Stimulated activated CD4-positive, alpha-beta T cell treated with anti-CD3 and anti-CD28 coated beads, Interleukin-12 subunit alpha, Interleukin-12 subunit beta, amount 100 ng/mL, for 4 hours (primary cell): ENCODE measurements at places on chromosomes 6 and 20.

DNA sequence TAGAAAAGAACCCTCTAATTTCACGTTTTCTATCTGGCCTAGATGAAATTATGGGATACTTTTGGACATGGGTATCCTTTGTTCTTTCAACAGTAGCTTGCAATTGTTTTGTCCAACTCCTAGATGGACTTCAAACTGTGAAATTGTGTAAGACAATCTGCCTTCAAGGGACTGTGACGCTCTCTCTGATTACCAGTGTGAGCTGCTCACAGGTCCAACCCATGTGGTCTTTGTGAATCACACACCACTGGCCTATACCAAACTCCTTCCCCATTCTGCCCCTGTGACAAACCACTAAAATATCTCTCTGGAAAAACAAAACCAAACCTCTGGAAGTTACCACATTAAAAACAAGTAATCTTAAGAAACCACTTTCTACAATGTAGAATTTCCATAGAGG, 59.5 kb downstream of the NINL start:
- no peak for DNase-seq

DNA sequence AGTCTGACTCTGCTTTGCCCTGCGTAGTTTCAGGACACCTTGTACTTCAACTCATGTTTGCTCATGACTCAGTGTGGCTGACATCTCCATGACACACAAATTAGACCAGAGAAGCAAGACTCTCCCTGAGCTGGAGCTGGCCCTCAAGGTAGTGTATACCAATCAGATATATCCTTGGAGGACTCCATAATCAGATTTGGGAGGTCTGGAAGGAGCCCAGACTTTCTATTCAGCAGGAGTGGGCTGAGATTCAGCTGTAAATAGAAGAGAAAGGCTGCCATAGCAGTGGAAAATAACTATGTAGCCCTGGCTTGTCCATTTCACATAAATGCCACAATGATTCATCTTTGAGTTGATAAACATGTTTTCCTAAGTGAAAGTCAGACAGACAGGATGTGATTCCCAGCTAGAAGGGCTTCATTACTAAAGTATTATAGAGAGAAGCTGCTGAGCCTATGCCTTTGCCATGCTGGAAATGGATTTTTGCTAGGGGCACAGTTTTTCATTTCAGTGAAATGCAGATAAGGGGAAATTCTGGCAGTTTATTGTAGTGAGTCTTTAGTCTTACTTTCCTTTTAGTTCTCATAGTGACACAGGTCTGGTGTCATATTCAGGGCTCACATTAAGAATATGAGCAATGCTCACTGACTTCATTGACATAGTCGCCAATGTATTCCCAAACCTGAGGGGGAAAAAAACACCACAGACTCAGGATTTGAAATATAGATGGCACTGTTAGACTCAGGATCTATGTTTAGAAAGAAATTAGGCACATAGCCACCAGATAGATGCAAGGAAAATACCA, 95.3 kb downstream of the CLVS2 start:
- no peak for DNase-seq

DNA sequence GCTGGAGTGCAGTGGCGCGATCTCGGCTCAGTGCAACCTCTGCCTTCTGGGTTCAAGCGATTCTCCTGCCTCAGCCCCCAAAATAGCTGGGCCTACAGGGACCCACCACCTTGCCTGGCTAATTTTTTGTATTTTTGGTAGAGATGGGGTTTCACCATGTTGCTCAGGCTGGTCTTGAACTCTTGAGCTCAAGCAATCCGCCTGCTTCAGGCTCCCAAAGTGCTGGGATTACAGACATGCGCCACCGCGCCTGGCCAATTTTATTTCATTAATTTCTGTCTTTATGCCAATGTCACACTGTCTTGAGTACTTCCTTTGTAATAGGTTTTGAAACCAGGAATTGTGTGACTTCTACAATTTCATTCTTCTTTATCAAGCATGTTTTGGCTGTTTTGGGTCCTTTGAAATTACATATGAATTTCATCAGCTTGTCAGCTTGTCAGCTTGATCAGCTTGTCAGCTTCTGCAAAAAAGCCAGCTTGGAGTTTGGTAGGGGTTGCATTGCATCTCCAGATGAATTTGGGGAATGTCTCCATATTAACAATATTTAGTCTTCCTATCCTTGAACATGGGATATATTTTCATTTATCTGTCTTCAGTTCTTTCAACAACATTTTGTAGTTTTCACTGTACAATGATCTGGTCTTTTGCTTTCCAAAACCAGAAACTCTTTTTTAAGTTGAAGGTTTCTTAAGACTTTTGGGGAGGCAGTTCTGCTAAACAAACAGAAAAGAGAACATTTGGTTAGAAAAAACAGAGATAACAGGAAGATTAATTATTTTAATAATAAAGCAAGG, 20.8 kb downstream of the ZFAND3 start:
- DNase-seq = no peak

- DNase-seq = no peak
These were observed 98.4 kb downstream of the DOK5 start for GRCh38 chr20:54573838-54574237.

DNA sequence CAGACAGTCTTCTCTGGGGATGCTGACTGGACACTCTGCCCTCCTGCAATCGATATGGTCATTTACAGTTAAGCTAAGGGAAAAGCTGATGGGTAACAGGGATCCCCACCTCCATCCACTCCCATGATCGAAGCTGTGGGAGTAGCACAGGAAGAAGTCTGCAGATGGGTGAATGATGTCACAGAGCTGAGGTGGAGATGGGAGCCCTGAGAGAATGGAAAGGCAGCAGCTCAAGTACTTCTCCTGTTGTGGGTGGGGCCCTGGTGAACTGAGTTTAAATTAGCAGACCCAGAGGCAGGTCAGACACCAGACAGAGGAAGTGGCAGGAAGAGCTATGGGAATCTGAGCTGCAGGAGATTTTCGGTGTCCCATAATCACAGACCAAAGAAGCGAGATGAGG, 29.0 kb downstream of the HDGFL1 start:
- no peak for DNase-seq

DNA sequence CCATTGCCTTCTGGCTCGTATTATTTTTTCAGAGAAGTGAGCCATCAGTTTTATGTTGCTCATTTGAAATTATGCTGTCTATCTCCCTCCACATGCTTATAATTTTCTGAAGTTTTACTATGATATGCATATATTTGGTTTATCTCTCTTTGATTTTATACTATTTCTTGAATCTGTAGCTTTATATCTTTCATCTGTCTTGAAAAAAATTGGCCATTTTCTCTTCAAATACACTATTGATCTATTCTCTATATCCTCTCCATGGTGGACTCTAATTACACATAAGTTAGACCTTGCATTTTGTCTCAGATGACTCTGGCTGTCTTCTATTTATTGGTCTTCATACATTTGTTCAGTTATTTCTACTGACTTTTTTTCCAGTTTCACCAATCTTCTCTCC, 13.7 kb upstream of the COL19A1 start:
- DNase-seq = no peak

- DNase-seq = no peak
These were observed 31.5 kb downstream of the TXNDC5 start for GRCh38 chr6:7879043-7879442.

- no peak for DNase-seq
These were observed 184.2 kb downstream of the PLCB4 start for GRCh38 chr20:9253006-9253539.

- no peak for DNase-seq
These were observed 9.8 kb downstream of the MMUT start for GRCh38 chr6:49453221-49453620.

DNA sequence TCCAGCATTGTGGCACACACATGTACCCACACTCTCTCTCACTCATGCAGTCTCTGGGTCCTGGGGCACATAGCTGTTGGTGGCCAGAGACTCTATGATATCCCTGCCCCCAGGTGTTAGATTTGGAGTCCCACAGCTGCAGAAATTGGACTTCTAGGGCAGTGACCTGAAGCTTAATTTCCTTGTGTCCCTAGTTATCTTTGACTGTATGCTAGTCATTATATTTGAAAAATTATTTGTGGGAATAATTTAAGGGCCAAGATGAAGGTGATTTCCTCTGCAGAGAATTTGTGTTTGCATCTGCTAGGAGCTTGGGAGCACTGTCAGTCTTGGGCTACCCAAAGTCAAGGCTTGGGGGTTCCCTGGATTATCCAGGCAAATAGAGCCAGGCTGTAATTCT, 50.1 kb downstream of the ZBTB9 start:
- no peak for DNase-seq

DNA sequence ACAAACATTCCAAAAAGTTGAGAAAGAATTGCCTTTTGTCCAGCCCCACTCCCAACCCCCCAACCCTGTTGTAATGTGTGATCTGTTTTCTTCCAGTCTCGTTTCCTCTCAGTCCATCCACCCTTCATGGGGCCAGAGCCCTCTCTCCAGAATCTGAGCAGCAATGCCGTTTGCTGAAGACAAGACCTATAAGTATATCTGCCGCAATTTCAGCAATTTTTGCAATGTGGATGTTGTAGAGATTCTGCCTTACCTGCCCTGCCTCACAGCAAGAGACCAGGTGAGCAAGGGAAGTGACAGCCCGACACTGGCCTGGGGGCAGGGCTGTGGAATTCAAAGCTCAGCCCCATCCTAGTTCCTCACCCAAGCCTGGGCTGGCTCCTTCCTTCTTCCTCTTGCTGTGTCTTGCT, 7.8 kb downstream of the MAVS start:
- no peak for DNase-seq

DNA sequence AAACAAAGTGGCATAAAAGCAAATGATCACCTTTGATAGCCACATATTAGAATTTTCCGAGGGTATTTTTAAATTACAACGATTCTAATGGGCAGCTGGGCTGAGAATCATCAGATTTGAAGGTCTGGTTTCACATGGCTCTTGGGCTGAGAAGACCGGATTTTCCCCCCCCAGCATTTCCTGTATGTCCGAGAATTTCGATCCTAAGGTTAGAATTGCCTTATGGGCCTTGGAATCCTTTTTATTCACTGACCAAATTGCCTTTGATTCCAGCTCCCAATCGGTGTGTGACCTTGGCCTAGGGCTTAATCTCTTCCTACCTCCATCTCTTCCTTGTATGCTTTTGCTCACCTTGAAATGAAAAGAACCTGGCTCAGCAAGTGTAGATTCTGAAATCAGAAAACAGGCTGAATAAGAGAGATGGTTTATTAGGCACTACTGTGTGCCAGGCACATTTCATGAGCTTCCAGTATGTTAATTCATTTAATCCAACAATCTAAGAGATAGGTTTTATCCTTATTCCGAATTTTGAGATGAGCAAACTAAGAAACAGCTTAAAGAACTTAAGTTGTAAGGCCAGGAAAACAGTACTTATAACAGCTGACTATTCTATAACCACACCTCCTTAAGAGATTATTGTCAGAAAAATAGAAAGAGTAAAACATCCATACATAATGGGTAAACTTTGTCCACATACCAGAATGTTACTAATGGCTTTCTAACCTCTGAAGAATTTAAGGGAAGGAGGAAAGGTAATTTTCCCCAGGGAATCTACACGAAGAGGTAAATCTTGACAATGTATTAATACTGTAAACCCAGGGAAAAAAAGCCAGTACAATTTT, 39.4 kb downstream of the HFE start:
- no peak for DNase-seq

DNA sequence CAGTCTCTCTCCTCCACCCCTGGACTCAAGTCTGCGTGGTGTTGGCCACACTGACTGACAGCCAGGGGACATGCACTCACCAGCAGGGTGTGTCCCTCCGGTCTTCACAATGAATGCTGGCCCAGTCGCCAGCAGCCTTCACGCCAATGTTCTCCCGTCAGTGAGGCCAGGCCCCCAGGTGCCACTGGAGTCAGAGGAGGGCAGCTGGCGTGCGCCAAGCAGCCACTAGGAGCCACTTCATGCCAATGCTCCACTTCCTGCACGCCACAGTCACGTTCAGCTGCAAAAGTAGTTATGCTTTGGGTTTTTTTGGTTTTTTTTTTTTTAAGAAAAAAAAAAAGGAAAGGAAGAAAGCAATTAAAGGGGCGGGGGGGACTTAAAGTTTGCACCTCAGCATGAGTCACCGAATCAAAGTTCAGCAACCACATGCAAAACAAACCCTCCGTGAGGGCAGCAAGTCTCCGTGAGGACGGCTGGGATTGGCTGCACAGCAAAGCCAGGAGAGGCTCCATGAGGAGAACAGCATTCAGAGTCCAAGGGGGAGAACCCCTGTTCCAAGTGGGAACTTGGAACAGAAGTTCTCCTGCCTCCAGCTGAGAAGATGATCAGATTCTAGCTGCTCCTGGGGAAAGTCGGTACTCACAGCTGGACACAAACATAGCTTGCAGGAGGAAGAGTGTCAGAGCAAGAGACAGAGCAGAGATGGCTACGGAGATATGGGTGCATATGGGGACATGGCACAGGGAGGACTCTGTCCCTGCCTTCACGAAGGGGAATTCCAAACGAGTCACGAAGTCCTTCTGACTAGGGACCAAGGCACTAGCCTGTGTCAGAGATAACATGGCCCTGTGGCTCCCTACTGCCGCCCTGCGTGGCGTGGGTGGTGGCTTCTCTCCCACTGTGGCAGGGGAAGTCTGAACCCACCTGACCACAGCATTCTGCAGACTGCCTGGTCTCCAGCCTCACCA, at the start of gene ZC3H12D:
TSS of gene ZC3H12D (minus strand) at position 282 of the 968 bp plus-strand sequence. CDS start 10,471 bp downstream, outside the sequence.
- DNase-seq = peak; percentile 66

DNA sequence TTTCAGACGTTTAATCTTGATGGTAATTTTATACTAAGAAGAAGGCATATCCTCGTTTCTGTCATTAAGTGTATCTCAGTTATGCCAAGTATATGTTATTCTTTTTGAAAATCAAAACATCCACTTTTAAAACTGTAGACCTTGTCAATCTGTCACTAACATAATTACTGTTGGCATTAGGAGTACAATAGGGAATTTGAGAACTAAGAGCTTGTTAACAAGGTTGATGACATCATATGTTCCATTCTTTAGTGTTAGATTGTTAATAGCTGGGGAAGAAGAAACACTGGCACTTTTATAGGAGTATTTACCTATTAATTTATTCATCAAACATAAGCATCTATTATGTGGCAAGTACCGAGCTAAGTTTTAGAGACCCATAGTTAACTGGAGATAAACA, 76.2 kb downstream of the MAP3K4 start:
- DNase-seq = no peak

DNA sequence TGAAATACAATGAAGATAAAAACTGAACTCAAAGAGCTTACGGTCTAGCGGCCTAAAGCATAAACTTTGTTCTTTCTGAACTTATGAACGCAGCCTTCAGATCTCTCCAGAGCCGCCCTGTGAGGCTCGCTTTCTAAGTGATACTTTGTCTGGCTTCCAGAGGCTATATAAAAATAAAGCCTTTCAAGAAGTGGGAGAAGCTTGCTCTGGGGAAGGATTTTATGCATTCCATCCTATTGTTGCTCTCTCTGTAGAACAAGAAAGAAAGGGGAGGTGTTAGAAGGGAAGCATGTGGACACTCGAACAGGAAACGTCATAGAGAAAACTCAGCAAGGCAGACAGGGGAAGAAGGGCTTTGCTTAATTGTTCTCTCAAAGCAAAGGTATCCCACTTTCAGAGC, 77.0 kb downstream of the TBX18 start:
- DNase-seq = no peak

- DNase-seq = no peak
These were observed 6.5 kb downstream of the DDO start for GRCh38 chr6:110408901-110409300.

GRCh38 chr6:71463061-71463460, 174.4 kb downstream of the OGFRL1 start:
- no peak for DNase-seq

GRCh38 chr6:34543421-34543820, 12.7 kb downstream of the SPDEF start:
- no peak for DNase-seq
